Daoy (cell line): ENCODE measurements at places on chromosomes 3 and 15. TPM values are rescaled to one million over a fixed set of nuclear protein-coding genes. Genes with fewer than 3 reads are reported as not detected.

DNA sequence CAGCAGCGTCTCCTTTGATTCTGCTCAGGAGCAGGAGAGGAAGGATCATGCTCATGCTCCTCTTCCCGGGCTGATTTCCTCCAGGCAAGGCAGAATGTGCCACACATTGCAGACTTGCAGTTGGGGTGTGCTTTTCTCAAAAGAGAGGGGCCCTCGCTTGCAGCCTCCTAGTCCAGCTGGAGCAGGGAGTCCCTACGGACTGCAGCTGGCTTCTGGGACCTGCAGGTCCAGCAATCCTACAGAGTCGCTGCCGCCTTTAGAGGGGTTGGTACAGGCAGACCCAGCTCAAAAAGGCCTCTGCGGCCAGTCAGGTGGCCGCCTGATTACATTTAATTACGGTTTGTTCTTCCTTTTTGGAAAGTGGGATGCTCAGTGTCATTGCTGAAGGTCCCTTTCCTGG lies 173.9 kb downstream of the NSMCE3 start:
- DNase-seq, result no peak

DNA sequence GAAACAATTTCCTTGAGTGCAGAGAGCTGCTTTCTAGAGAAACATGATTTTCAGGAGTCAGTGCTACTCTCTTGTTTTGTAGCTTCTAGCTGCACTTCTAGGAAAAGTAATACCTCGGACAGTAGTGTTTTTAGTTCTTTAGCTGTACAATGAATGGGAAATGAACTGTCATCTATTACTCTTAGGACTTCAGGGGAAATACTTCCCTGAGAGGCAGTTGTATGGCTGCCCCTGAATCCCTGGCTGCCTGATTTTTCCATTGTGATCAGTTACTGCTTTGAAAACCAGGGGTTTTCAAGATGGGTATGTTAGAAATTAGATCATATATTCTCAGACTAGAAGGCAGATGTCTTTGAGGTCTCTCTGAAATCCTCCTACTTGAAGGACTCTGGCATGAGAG lies 200.3 kb upstream of the SEMA6D start:
- no peak for DNase-seq

DNA sequence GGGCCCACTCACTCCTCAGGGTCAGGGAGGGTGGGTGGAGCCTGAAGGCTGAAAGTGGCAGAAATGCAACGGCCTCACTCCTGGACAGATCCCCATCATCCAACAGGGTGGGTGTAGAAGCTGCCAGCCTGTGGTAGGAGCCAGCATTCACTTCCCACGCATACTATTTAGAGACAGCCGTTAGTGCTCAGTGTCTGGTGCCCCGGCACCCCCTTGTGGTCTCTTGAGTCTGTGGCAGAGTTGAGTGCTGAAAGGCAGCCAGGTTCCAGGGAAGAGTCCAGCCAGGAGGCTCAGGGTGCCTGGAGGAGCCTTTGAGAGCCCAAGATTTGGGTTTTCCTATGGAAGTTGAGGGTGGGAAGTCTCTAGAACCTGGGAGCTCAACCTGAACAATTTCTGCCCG lies 2.1 kb upstream of the GNAT1 start:
- peak; percentile 69 for DNase-seq

DNA sequence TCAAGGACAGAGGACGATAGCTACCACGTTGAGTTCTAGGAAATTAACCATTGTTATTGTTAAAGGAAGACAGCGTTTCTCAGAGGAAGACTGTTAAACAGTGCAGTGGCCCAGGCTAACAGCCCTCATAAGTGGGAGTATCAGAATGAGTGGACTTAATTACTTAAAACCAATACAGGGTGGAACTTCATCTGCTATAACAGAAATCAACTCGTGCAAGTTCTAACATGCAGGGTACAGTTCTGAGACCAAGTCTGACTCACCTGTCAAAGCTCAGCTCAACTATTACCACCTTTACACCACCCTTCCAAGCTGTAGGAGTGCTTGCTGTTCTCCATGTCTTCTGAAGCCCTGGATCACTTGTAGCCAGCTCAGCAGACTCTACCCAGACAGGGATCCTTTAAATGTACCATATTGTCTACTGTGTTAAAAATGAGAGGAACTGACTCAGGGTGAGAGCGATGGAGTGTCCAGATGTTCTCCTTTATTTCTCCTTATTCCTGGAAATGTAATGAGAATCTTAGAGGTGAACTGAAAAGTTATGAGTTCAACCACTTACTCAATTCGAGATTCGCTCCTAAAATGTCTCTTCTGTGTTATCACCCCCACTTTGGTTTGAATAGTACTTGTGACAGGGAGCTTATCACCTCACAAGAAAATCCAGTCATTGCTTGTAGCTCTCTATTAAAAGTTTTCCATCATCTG lies 26.5 kb downstream of the CD86 start:
- no peak for DNase-seq

DNA sequence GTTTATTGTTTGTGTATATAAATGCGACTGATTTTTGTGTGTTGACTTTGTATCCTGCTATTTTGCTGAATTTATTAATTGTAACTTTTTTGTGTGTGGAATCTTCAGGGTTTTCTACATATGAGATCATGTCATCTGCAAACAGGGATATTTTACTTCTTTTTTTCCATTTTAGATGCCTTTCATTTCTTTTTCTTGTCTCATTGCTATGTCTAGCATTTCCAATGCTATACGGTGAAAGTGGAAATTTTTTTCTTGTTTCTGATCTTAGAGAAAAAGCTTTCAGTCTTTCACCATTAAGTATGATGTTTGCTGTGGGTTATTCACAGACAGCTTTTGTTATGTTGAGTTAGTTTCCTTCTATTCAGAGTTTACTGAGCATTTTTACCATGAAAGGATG lies 31.4 kb downstream of the COMMD2 start:
- no peak for DNase-seq

GRCh38 chr3:4587061-4587837 lies 94.1 kb downstream of the ITPR1 start:
- DNase-seq, result no peak

- no peak for DNase-seq
Measured at GRCh38 chr15:89450076-89451006, 46.0 kb downstream of the RHCG start.

DNA sequence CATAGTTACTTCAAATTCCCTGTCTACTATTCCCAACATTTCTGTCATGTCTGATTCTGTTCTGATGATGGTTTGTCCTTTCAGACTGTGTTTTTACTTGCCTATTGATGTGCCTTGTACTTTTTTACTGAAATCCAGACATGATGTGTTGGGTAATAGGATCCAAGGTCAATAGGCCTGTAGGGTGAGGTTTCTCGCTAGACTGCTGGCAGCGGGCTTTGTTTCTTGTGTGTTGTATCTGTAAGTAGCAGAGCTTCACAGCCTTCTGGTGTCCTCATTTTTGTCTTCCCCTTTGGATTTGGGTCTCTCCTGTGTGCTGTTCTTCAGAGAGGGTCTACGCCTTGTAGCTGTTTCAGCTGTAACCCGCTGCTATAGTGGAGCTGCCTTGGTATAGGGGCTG lies 140.3 kb downstream of the GABRG3 start:
- DNase-seq, result no peak

DNA sequence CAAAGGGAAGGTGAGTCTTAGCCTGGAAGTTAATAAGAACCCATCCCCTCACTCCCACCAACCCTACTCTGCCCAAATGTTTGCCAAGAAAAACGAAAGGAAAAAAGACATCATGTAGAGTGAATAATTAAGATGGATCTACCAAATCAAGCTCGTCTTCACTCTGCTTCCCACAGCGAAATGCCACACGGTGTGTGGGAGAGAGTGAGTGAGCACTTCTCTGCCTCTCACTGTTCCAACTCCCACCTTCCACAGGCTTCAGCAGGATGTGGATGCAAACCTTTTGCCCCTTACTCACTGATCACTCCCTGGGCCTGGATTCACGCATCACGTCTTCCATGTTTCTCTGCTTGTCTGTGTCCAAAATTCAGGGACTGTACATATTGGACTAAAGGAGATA lies 85.4 kb downstream of the WDR76 start:
- no peak for DNase-seq

The MNS1 gene
- total RNA-seq, result 10.4 and 12.3 TPM in 2 replicates

The GRAMD2A gene
- total RNA-seq, result 0.77 TPM in 1 of 2 replicates, not detected in the other

The ATG7 gene
- 47.9 and 51.6 TPM in 2 replicates for total RNA-seq

The IGSF11 gene
- 0.06 and 0.11 TPM in 2 replicates for total RNA-seq
